Activated CD4-positive, CD25-positive, alpha-beta regulatory T cell treated with anti-CD3 and anti-CD28 coated beads, Interleukin-2, amount 50 U/mL, for 16 hours (primary cell): ENCODE measurements at places on chromosomes 4 and X.

GRCh38 chr4:69156913-69157312 lies 57.6 kb downstream of the UGT2B11 start:
- DNase-seq = no peak

DNA sequence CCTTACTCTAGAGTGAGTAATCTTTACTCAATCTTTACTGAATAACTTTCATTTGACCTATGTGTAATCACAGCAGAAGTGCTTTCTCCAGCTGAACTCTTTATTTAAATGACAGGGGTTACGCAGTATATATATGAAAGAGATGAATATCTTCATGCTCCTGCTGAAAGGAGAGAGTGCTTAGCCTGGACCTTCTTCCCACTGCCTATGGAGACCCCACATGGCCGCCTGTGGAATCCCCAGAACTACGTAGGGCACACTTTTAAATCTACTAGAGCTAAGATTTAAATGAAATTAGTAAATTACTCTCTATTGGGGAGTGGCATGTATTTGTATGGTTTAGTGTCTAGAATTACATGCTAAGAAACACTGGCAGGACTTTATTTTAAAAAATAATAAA lies 391.2 kb downstream of the ANKRD50 start:
- DNase-seq = no peak

GRCh38 chr4:41413670-41414411 lies 124.1 kb upstream of the LIMCH1 start:
- DNase-seq = no peak

- DNase-seq = no peak
These were observed 176.7 kb upstream of the FAT1 start for GRCh38 chr4:186900232-186900900.

- no peak for DNase-seq
These were observed 1.4 kb downstream of the FGF2 start for GRCh38 chr4:122827879-122828601.

GRCh38 chr4:61886131-61886530 lies 686.0 kb downstream of the ADGRL3 start:
- DNase-seq = no peak

- DNase-seq = no peak
These were observed 276.1 kb downstream of the BCOR start for GRCh38 chrX:39821709-39822095.

DNA sequence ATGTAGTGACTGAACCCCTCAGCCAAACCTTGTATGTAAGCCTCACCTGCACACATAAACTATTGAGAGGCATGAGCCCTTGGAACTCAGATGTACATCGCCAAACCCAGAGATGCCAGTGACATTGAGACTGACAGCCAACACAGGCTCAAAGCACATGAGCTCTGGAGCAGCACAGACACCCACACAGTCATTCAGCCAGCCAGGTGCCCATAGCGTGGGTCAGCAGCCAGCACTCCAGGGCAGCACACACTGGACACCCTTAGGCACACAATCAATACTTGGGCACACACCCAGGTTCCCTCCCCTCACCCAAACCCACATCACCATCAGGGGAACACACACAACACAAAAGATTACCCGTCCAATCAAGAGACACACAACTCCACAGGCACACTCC lies 4.3 kb upstream of the TIMP1 start:
- DNase-seq = no peak

DNA sequence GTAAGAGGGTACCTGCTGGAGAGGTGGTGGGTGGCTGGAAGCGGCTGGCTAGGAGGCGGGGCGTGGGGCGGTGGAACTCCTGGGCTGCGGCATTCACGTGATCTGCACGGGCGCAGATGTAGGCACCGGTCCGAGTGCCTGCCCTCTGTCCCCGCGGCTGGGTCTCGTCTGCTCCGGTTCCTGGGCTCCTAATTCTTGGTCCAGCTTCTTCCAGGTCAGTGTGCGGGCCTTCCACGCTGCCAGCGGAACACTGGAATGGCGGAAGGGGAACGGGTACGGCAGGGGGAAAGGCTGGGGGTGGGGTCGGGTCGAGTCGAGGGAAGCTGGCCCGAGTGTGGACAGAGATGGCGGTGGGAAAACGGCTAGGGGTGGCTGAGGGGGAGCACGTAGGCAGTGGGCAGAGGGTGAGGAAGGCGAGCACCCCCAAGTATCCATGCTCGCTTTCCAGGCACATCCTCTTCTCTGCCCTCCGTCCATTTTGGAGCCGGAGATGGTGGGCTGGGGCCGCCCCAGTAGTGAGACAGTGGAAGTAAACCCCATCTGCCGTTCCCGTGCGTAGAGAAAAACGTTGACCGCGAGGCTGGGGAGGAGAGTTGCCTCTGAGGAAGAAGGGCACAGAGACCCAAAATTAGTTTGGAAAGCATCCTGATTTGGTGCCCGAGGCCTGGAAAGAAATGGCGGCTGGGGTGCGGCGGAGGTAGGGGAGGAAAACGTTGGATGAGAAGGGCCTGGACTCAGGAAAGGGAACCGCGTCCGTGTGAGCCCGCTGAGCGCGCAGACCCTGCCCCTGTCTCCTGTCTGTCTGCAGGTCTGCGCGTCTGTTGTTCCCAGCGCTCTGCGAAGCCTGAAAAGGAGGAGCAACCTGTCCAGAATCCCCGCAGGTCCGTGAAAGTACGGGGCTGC lies at the start of gene TCEAL4:
Gene TCEAL4 (plus strand): TSS at position 105 of the 903 bp plus-strand sequence. CDS start 1,161 bp downstream, outside the sequence.
- DNase-seq = no peak

- DNase-seq = no peak
These were observed 78.2 kb downstream of the RTL5 start for GRCh38 chrX:72053508-72053907.

DNA sequence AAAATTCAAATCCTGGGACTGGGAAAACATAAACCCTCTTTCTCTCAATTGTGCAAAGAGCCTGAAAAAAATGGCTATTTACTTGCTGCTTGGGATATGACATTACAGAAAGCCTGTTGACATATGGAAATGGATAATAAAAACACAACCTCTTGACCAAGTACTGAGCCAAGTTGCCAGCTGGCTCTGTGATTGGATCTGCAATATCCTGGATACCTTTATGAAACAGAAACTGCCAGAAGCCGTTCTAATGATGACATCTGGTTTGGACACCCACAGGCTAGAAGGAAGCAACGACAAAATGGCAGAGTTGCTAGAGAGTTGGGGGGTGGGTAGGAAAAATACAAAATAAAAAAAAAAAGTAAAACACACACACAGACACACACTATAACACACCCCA lies 481.4 kb downstream of the FAT4 start:
- DNase-seq = no peak

DNA sequence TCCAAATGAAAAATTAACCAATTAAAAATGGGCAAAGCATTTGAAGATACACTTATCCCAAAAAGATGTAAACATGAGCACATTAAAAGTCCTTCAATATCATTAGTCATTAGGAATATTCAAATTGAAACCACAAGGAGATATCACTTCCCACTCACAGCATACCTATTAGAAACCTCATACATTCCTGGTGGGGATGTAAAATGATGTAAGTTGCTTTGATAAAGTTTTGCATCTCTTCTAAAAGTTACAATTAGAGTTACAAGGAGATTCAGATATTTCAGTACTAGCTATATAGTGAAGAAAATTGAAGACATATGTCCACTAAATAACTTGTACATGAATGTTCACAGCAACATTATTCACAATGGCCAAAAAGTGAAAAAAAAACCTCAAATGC lies 1109.3 kb upstream of the LCORL start:
- DNase-seq = no peak

DNA sequence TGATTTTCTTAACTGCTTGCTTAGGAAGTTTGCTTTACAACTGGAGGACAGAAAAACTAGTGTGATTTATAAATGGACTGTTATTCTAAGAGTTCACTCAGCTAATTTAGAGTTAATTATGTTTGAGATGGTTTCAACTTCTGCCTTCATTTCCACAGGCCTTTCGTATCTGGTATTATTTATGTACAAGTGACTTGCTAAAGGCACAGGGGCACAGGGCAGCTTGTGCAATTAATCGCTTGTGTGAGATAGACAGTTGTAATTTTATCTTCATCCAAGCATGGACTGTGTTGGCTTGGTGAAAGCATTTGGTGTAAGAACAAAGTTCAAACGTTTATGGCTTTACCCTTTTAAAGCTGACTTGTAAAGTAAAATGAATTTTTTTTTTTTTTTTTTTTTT lies 38.3 kb downstream of the GPAT3 start:
- DNase-seq = no peak

GRCh38 chrX:107716118-107716684 lies 59.4 kb downstream of the TSC22D3 start:
- DNase-seq = no peak

GRCh38 chrX:24276015-24276414 lies 37.9 kb downstream of the SUPT20HL2 start:
- no peak for DNase-seq

- DNase-seq = no peak
These were observed 10.7 kb upstream of the YIPF7 start for GRCh38 chr4:44661940-44662622.

DNA sequence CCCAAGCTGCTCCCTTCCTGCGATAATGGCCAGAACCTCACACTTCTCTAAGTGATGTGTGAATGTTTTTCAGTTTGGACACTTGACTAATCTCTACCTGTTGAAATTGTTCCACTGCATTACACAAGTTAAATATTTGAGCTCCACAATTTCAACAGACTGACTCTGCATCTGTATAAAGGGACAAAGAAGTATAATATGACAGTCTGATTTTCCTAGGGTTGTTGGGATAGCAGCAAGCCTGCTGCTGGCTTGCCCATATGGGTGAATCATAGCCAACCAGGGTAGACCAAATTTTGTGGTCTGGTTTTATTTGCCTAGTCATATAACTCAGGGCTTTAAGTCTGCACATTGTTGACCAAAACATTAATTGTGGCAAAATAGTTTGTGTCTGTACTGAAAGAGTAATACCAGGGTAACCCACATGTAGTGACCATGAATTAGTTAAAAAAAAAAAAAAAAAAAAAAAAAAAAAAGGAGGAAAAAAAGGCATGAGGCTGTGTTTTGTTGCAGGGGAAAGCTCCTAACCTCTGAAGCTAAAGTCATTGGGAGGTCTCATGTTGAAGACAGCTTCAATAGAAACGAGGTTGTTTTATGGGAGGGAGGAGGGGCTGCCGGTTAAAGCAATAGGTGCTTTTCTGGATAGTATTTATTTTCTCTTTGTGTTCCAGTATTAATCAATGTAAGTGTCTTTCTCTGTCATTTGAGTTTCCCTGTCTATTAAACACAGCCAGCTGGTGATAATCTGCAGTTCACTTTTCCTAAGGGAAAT lies 534.2 kb downstream of the RAB28 start:
- DNase-seq = no peak

DNA sequence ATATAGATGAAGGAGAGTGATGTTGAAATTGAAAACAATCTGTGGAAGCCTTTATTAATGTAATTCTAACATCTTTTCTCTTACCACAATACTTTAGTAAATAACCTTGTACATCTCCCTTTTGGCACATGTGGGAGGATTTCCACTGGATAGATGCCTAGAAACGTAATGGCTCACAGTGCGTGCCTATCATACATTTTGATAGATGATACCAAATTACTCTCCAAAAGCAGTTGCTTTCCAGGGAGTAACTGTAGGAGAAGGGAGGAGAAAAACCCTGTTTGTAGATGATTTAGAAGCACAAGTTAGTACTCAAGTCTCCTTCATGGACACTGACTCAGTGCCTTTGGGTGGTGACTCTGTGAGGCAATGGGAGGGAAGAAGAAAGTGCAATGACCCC lies 476.3 kb downstream of the CCSER1 start:
- DNase-seq = no peak

- no peak for DNase-seq
These were observed 182.6 kb upstream of the PUDP start for GRCh38 chrX:7330556-7330955.

DNA sequence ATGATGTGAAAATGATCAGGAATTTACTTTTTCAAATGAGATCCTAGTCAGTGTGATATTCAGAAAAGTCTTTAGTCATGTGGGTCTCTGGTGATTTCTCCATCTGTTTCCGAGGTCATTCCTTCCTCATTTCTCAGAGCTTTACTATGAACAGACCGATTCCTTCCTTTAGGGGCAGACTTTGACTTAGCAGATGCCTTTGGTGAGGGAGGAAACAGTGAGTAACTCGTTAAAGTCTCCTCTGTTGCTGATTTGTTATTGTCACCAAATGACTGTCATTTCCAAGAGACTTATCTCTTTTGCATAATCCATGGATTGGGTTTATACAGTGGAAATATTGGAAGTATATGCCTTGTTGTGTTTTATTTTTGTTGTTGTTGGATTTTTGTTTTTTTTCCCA lies 76.2 kb upstream of the CD99 start:
- no peak for DNase-seq

GRCh38 chr4:118278473-118279274 lies 74.1 kb downstream of the PRSS12 start:
- DNase-seq = peak; percentile 98

DNA sequence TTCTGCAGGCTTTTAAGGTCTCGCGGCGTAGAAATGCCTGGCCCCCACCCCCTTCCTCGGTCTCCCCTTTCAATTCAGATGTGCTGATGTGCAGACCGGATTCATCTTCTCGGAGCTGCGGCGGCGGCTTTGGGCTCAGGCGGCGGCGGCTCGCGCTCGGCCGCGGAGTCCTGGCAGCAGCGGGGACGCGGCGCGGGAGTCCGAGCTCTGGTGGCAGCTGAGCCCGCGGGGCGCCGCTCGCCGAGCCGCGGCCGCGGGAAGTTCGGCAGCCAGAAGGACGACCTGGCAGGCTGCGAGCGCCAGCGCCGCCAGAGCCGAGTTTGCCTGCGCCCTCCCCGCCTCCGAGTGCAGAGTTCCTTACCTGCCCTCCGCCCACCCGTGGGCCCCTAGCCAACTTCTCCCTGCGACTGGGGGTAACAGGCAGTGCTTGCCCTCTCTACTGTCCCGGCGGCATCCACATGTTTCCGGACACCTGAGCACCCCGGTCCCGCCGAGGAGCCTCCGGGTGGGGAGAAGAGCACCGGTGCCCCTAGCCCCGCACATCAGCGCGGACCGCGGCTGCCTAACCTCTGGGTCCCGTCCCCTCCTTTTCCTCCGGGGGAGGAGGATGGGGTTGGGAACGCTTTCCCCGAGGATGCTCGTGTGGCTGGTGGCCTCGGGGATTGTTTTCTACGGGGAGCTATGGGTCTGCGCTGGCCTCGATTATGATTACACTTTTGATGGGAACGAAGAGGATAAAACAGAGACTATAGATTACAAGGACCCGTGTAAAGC lies 448 bp downstream of the TLL1 start:
- DNase-seq = no peak

DNA sequence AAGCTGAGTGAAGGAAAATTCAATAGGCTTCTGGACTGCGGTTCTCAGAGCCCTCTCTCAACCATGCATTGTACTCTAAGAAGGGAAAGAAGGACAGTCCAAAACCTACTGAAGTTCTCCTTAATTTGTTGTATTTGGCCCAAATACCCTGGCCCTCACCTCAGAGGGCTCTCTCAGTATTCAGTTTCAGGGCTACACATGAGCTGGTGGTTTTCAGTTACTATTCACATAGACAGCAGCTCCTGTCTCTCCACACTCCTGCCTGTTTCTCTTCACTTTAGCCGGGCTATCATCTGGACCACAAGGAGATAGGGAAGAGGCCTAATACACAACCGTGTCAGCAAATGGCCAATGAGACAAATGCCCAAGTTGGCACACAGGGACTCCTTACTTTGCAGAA lies 66.0 kb downstream of the ATG4A start:
- DNase-seq = no peak
